Activated naive CD4-positive, alpha-beta T cell treated with anti-CD3 and anti-CD28 coated beads, Interleukin-2, amount 10 ng/mL, durations not matched to agents 7 days and 5 days (primary cell): ENCODE measurements at places on chromosomes 3 and 15.
A peak's percentile ranks its signal among the peaks of the same experiment; 100 is the strongest.

- H3K36me3 ChIP-seq: peaks cover 29% of the 10 kb centered on the region
- H3K27me3 ChIP-seq: no peaks in the 10 kb centered on the region
- H3K27ac ChIP-seq: peak overlapping the region; percentile 45
- H3K4me3 ChIP-seq: no peak overlapping the region
Observed at GRCh38 chr3:112931736-112932521, 43.0 kb downstream of the CD200R1 start.

DNA sequence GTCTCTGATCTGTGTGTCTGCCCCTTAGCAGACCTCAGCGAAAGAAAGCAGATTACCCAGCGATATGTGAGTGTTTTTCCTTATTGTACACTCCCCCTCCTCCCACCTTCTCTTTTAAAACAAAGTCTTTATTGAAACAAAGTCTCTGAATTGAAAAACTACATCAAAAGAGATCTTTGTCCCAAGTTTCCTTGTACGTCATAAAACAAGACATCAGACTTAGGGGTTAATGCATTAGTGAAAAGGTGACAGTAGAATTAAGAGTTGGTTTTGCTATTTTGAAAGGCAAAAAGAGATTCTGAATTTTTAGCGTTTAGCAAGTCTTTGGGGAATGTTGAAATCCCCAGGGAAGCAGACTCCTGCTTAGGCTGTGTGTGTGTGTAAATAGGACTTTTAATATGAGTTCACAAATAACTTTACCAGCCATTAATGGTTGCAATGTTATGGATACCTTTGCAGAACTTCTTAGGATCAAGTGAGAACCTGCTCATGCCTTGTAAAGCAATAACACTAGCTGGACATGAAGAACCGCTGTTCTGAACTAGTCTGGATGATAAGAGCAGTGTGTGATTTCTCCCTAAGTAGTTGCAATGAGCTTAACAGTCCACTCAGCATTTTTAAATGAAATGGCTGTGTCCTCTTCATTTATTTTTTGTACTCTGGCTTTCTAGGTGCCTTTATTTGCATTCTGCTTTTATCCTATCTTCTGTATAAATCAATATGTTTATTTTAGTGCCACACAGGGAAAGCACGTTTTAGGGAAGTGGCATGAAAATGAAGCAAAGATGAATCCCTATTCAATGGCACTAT, 136.6 kb downstream of the MCTP2 start:
- no peaks in the 10 kb centered on the region for H3K4me1 ChIP-seq
- H3K4me3 ChIP-seq: no peak overlapping the region
- no peak overlapping the region for H3K27ac ChIP-seq
- DNase-seq: no peak

- no peak overlapping the region for H3K27ac ChIP-seq
- no peaks in the 10 kb centered on the region for H3K36me3 ChIP-seq
- H3K4me3 ChIP-seq: no peak overlapping the region
- peaks cover 20% of the 10 kb centered on the region for H3K27me3 ChIP-seq
- H3K4me1 ChIP-seq: peaks cover 4% of the 10 kb centered on the region
Observed at GRCh38 chr15:73897441-73898261, 24.3 kb downstream of the TBC1D21 start.

- H3K36me3 ChIP-seq: no peaks in the 10 kb centered on the region
- no peak overlapping the region for H3K27ac ChIP-seq
- H3K4me3 ChIP-seq: no peak overlapping the region
- H3K27me3 ChIP-seq: peaks cover 64% of the 10 kb centered on the region
- no peak for DNase-seq
Observed at GRCh38 chr15:75723171-75723846, 10.7 kb upstream of the CSPG4 start.

DNA sequence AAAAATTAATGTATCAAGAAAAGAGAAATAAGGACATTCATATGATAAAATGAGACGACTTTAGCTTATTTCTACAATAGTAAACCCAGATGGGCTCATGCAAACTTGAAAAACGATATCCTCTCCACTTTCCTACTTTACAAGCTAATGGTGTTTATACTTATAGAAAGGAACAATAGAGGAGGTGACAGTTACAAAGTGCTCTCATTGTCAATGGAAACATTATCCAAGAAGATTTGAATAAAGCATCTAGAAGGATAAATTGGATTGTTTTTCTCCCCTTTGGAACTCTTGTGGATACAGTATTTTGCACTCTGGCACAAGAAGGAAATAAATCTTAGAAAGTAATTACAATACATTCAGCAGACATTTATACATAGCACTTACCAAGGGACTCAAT, 20.2 kb upstream of the CCDC66 start:
- no peak overlapping the region for H3K4me3 ChIP-seq
- H3K27ac ChIP-seq: no peak overlapping the region
- no peak for DNase-seq
- peaks cover 15% of the 10 kb centered on the region for H3K27me3 ChIP-seq
- H3K4me1 ChIP-seq: no peaks in the 10 kb centered on the region
- H3K36me3 ChIP-seq: no peaks in the 10 kb centered on the region

- no peak for DNase-seq
- H3K4me3 ChIP-seq: no peak overlapping the region
- H3K27ac ChIP-seq: no peak overlapping the region
- H3K36me3 ChIP-seq: no peaks in the 10 kb centered on the region
- H3K4me1 ChIP-seq: no peaks in the 10 kb centered on the region
- H3K27me3 ChIP-seq: no peaks in the 10 kb centered on the region
Observed at GRCh38 chr15:38049891-38050290, 115.5 kb downstream of the TMCO5A start.

DNA sequence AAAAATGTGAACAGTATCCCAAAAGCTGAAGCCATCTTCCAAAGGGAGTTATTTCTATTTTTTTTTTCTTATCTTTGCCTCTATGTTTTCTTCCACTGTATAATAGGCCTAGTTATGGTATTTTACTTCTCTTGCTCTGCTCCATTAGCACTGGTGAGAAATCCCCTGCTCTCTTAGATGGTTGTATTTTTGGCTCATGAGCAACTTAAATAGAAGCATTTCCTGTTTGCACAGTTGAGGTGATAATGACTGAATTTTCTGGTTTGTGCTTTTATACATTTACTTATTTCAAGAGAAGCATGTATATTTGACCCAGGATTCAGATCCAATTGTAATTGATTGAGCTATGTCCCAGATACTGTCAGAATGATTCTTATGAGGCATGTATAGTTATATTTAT, 61.6 kb upstream of the CD200R1L start:
- peaks cover 2% of the 10 kb centered on the region for H3K4me1 ChIP-seq
- no peak overlapping the region for H3K27ac ChIP-seq
- no peak for DNase-seq
- no peaks in the 10 kb centered on the region for H3K36me3 ChIP-seq

- H3K36me3 ChIP-seq: no peaks in the 10 kb centered on the region
- no peak overlapping the region for H3K27ac ChIP-seq
- peaks cover 3% of the 10 kb centered on the region for H3K4me1 ChIP-seq
- no peak overlapping the region for H3K4me3 ChIP-seq
Observed at GRCh38 chr15:58399739-58400138, 32.1 kb upstream of the LIPC start.

GRCh38 chr15:68418611-68419161, 13.3 kb downstream of the ITGA11 start:
- no peak overlapping the region for H3K27ac ChIP-seq
- H3K4me1 ChIP-seq: no peaks in the 10 kb centered on the region
- peaks cover 17% of the 10 kb centered on the region for H3K27me3 ChIP-seq
- H3K36me3 ChIP-seq: no peaks in the 10 kb centered on the region

- no peak for DNase-seq
- peaks cover 16% of the 10 kb centered on the region for H3K27me3 ChIP-seq
- H3K27ac ChIP-seq: no peak overlapping the region
Observed at GRCh38 chr15:40852529-40852928, 8.7 kb downstream of the SPINT1 start.

GRCh38 chr3:150236316-150237082, 171.6 kb upstream of the TSC22D2 start:
- no peak overlapping the region for H3K4me3 ChIP-seq
- no peaks in the 10 kb centered on the region for H3K36me3 ChIP-seq
- no peak overlapping the region for H3K27ac ChIP-seq
- no peaks in the 10 kb centered on the region for H3K4me1 ChIP-seq

DNA sequence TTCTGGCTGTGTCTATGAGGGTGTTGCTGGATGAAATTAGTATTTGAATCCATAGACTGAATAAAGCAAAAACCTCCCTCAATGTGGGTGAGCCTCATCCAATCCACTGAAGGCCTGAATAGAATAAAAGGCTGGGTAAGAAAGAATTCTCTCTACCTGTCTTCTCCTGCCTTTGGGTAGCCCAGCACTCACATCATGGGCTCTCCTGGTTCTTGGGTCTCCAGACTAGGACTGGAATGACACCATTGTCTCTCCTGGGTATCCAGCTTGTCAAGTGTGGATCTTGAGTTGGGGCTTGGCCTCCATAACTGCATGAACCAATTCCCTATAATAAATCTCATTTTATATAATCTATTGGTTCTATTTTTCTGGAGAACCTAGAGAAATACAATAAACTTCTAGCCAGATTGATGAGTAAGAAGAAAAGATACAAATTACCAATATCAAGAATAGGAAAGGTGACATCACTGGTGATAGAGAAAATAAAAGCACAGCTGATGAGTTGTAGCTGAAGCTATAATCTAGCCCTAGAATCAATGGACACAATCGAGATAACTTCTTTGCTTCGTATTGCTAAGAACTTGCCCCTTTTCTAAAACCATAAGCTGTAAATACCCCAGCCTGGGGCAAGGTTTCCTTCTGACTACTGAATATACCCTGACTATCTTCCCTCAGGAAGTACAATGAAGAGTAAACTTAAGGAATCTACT, 106.4 kb downstream of the ANO10 start:
- no peak for DNase-seq
- no peak overlapping the region for H3K4me3 ChIP-seq
- no peaks in the 10 kb centered on the region for H3K4me1 ChIP-seq
- no peak overlapping the region for H3K27ac ChIP-seq

- no peaks in the 10 kb centered on the region for H3K36me3 ChIP-seq
- H3K27me3 ChIP-seq: peaks cover 23% of the 10 kb centered on the region
- no peak overlapping the region for H3K27ac ChIP-seq
- DNase-seq: no peak
- peaks cover 15% of the 10 kb centered on the region for H3K4me1 ChIP-seq
- H3K4me3 ChIP-seq: no peak overlapping the region
Observed at GRCh38 chr3:115652738-115653137, 29.4 kb downstream of the GAP43 start.

- no peaks in the 10 kb centered on the region for H3K4me1 ChIP-seq
- no peak for DNase-seq
- H3K4me3 ChIP-seq: no peak overlapping the region
- no peak overlapping the region for H3K27ac ChIP-seq
- peaks cover 7% of the 10 kb centered on the region for H3K27me3 ChIP-seq
- H3K36me3 ChIP-seq: no peaks in the 10 kb centered on the region
Observed at GRCh38 chr3:37935290-37935668, 55.3 kb upstream of the VILL start.
